Activated CD8-positive, alpha-beta memory T cell treated with anti-CD3 and anti-CD28 coated beads, Interleukin-2, amount 10 ng/mL, durations not matched to agents 7 days and 5 days (primary cell): ENCODE measurements at places on chromosomes 3 and 15.

GRCh38 chr15:86615411-86615810, 535.7 kb downstream of the AGBL1 start:
- DNase-seq, result no peak

GRCh38 chr3:27325419-27325818, 43.8 kb downstream of the NEK10 start:
- no peak for DNase-seq

DNA sequence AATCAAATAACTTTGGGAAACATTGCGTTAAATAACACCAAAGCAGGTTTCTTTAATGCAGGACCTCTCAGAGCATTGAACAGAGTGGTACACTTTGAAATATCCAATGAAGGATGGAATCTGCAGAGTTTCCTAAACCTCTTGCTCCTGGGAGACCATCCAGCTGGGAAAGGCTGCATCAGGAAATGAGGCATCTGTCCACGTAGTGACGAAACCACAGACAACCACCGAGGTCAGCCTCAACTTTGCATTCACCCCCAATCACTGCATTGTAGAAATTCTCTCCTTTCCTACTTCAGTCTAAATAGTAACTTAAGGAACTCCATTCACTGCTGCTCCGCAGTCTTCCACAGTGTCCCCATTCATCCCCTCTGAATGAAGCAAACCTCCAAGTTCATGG, 41.5 kb upstream of the CDV3 start:
- no peak for DNase-seq

DNA sequence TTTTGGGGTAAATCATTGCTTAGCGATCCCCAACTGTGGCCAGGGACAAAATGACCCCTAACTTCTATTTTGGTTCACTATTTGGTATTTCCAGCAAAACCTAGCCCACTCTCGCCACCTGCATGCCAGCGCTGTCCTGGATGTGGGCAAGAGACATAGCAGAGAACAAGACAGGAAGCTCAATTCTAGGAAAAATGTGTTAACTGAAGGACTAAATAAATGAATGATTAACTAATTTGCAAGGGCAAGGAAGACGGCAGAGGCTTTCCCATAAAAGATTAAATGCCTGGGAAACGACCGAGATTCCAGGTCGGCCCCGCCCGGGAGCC, 408 bp downstream of the NICN1 start:
- DNase-seq, result no peak

DNA sequence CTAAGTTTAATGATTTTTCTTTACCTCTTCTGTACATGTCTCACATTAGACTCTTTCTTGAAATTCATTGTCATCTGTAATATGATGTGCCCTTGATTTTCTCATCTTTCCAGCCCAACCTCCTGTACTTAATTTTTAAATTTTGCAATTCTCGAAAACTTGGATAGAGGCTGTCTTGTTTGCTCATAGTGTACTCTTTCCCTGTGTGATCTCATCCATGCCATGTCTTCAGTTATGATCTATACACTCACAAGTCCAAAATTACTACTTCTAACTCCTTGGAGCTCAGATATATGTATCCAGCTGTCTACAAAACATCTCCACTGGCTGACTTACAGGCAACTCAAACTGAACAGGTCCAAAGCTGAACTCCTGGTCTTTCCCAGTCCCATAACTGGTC, 42.2 kb downstream of the CD200 start:
- DNase-seq, result no peak

GRCh38 chr3:194300382-194300758, 50.8 kb downstream of the CPN2 start:
- DNase-seq, result no peak

DNA sequence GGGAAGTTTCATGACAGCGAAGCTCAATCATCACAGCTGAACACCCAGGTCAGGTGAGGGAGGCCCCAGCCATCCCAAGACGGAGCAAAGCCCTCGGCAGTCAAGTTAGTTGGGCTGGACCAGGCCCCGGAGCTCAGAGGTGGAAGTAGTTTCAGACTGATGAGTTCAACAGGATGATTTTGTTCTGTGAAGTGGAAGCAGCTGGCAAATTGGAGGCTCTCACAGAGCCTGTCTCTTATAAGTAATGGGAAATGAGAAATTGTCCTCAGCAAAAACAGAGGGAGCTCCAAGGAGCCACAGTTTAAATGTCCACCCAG, 245.1 kb downstream of the XXYLT1 start:
- DNase-seq, result no peak

DNA sequence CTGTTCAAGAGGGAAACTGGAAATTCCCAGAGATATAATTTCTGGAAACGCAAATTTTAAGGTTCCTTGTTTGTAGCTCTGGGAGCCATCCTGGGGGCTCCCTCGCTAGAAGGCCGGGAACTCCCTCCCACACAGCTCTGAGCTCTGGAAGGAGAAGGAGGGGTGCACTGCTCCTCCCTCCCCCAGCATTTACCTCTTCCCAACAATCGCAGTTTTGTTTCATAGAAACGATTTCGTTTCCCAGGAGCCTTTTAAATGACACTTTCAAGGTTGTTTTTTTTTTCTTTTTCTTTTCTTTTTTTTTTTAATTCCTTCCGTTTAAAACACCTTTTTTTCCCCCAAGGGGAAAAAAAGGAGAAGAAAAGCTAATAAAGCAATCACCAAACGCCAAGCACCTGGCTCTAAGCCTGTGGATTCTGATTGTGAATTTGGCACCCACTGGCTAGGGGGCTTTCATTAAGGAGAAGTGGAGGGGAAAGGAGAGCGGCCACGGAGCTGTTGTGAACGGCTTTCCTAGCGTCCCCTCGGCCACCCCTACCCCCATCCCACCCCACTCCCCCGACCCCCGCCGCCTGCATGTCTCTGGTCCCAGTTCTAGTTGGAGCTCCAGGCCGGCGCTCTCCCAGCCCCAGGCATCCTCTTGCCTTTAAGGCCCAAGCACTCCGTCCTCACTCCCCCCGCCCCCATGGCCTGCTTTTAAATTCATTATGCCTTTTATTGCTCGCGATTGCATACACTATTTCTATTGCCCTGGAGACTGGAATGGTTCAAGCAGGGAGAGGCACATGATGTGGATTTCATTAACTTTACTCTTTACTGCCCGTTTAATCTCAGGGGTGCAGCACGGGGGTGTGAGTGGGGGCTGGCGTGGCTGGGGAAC, 13.6 kb upstream of the CCDC33 start:
- DNase-seq, result no peak

DNA sequence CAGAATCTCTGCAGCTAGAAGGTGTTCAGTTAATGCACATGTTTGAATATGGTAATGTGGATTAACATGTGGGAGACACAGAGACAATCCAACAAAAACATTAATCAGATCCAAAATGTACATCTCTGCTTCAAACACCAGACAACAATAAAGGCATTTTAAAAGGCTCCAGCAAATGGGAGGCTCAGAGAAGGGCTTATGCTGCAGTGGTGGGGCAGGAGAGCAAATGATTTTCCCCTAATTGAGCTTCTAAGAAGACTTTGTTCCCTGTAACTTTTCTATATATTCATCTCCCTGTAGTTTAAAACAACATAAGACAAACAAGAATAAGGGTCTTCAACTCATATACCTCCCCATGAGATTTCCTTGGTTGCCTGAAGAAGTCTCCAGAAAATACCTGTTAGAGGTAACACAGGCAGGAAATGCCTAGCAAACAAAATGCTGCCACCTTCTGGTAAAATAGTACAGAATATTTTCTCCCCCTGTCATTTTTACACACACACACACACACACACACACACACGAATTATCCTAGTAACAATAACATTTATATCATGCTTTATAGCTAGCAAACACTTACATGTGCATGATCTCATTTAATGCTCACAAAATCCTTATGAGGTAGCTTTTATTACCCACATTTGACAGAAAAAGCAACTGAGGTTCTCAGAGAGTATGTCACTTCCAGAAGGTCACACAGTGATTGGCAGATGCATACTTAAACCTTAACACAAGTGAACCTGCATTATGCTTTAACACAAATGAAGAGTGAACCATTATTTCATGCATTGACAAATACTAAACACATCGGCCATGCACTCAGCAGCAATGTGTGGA, 123.4 kb upstream of the MB21D2 start:
- DNase-seq, result no peak

GRCh38 chr3:183427876-183428446, 458 bp downstream of the MCF2L2 start:
- DNase-seq, result peak; percentile 66

- no peak for DNase-seq
These were observed 97.8 kb downstream of the SHQ1 start for GRCh38 chr3:72750405-72750965.

GRCh38 chr15:58066042-58066867, 744 bp upstream of the ALDH1A2 start:
- DNase-seq, result peak; percentile 48
